ENCODE measurements at places on chromosomes 12 and 14.

DNA sequence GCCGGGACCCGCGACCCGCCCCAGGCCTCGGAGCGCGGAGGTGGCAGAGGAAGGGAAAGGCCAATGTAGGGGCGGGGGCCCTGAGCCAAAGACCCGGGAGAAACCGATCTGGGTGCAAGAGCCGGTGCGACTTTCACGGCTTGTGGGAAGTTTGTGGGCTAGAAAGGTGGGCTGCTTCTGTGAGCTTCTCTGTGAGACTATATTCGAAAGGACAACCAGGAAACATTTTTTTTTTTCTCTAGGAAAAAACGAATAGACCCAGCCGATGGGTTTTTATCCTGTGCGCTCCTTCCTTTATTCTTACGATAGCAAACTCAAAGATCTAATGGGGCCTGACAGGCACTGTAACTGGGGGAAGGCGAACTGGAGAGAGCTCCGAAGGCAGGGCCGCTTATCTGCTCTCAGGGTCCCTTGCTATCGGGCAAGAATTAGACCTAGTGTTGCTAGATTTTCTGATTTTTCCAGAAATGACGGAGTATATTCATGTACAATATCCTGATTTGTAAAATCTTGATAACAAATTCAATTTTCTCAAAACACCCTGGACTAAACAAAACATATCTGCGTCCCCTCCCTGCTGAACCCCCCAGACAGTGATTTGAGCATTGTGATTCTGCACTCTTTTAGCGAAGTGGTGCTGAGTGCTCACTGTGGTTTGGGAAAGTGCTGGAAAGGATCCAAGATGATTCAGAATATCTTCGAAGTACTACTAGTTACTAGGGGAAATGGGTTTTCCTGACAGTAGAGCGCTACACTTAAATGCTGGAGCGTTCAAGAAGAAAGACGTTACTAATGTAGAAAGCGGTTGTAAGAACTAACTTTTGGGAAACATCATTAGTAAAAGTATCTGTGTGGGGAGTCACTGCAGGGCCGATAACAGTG lies 563 bp upstream of the STXBP6 start:
- DNase-seq, result peak; percentile 3

GRCh38 chr12:1862973-1863372 lies 42.6 kb downstream of the LRTM2 start:
- DNase-seq, result no peak

GRCh38 chr12:20125276-20125798 lies 243.0 kb upstream of the PDE3A start:
- DNase-seq, result no peak

DNA sequence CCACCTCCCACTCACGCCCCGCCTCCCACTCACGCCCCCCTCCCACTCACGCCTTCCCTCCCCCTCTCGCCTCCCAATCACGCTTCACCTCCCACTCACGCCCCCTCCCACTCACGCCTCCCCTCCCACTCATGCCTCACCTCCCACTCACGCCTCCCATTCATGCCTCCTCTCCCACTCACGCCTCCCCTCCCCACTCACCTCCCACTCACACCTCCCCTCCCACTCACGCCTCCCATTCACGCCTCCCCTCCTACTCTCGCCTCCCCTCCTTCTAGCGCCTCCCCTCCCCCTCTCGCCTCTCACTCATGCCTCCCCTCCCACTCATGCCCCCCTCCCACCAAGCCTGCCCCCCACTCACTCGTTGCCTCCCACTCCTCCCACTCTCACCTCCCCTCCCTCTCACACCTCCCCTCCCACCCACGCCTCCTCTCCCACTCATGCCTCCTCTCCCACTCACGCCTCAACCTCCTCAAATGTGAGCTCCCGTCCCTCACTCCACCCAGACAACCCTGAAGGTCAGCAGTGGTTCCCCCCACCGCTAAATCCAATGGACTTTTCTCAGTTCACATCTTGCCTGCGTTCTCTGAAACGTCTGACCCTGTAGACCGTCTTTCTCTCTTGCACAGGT lies 39.8 kb downstream of the TMEM63C start:
- DNase-seq, result no peak

DNA sequence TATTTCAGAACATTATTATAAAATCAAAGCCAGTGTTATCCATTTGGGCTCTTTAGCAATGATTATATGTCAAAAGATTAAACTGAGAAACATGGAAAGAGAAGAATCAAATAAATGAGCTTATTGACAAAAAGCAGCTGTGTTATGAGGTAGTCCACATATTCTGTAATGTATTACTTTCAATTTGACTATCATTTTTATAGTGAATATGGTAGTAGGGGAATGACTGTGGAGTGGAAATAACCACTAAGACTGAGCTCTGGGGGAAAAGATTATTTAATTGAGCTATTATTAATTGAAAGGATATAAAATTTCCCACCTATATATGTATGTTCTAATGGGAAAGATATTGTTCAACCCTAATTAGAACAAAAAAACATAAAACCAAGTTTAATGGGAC lies 381.3 kb downstream of the TMTC2 start:
- no peak for DNase-seq

DNA sequence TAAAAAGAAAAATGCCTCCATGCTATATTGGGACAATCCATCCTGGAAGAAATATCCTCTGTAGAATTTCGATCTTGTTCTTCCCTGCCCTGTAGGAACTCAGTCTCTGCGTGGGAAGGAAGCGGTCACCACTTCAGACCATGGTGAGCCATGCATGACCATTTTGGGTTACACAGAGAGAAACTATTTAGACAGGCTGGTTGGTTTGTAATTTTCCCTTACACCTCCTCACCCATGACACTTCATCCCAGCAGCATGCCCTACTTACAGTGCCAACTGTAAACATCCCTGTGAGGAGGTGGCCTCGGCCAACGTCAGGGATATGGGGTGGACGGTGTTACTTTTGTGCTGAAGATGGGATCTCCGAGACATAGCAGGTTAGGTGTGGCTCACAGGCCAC lies 121.4 kb downstream of the SMOC1 start:
- no peak for DNase-seq

- DNase-seq, result no peak
Observed at GRCh38 chr14:21891921-21892320, 218.3 kb upstream of the OR4E1 start.
